ENCODE measurements at places on chromosomes 7 and 10.

DNA sequence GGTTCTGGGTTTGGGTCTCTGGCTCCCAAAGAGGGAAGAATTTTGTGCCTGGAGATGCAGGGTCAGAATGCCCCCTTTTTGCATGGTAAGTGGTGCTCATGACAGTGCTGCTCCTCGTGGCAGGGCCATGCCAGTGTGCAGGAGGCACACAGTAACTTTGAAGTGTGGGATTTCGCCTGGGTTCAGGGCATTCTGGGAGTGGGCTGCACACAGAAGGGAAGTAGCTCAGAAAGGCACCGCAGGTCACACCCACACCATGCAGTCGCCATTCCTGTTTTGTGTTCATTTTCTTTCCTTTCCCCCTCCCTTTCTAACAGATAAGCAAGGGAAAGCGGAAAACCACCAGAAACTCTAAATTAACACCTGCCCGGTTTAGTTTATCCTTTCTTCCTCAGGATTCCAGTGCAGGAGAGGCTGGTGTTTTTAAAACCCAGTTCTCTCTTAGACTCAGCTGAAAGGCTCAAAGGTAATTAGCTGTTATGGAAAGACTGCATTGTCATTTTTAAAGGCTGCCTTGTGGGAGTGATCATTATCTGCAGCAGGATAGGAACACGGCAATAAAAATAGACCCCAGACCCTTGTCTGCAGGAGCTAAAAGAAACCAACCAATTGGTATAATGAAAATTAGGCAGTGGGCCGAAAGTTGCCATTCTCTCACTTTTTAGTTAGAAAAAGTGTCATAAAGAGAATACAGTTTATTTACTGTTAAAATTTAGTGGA is 50.2 kb downstream of the EEPD1 start:
- no peak for DNase-seq
- H3K27me3 ChIP-seq, result peaks cover 3% of the 10 kb centered on the region
- H3K4me1 ChIP-seq, result peaks cover 22% of the 10 kb centered on the region
- H3K4me3 ChIP-seq, result no peak overlapping the region

DNA sequence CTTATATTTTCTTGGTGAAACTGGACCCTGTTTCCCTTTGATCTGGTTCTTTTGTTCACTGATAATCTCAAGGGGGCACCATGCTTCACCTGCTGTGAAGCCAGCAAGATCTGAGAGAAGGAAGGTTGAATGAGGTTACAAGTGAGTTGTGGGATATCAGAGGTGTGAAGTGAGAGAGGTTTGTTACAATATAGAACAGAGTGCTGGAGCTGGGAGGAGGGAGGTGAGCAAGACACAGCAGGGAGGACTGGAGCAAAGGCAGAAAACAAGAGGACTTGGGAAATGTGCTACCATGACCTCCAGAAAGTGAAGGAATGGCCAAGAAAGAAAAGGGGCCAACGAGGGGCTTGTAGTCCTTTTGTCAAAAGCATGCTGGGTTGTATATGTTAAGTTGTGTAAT is 156.6 kb downstream of the LRMDA start:
- H3K27ac ChIP-seq, result no peak overlapping the region
- no peak for DNase-seq
- no peaks in the 10 kb centered on the region for H3K36me3 ChIP-seq
- no peak overlapping the region for H3K4me3 ChIP-seq

DNA sequence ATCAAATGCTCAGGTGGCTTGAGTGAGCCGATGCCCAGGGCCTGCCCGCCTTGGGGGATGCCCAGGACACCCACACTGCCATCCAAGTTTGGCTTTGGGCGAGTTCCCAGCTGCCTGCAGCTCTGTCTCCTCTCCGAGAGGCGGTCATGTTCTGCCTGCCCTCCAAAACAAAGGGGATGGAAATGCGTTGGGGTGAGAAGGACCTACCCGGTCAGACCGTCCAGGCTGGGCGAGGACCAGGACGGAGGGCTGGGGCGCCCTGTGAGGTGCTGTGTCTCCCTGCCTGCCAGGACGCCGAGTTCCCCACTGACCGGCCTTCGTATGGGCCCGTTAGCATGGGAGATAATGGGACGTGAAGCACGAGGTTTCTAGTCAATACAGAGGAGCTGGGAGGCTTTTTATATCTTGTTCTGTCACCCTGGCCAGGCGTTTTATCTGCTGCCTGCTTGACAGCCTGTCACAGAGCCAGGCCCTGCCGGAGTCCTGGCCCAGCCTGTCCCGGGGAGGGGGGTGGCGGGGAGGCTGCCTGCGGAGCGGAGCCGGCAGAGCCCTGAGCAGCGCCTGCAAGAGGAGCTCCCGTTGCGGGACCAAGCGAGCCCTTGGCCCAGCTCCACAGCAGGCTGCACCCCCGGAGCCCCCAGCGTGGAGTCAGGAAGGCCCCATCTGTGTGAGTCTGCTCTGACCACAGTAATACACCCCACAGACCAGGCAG is 22.0 kb upstream of the ELFN1 start:
- no peaks in the 10 kb centered on the region for H3K4me1 ChIP-seq
- H3K27me3 ChIP-seq, result peaks cover 1% of the 10 kb centered on the region
- H3K36me3 ChIP-seq, result no peaks in the 10 kb centered on the region
- no peak overlapping the region for H3K4me3 ChIP-seq
- no peak for DNase-seq

DNA sequence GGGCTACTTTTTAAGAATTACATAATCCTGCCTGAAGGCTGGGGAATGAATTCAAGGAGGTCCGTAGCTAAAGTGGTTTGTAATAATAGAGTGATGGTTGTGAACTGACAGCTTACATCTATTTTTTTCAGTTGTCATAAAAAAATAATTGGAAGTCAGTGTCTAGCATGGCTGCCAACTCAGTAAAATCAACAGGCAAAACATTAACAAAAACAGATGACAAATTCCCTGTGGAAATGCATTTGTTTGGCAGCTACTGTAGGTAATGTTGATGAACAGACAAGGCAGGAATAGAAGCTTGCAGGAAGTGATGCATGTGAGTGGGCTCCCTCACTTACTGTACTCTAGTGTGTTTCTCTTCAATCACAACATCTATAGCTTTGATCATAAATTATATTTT is 766.0 kb upstream of the POT1 start:
- H3K27ac ChIP-seq, result no peak overlapping the region
- no peak overlapping the region for H3K4me3 ChIP-seq
- H3K4me1 ChIP-seq, result no peaks in the 10 kb centered on the region
- DNase-seq, result no peak
- H3K36me3 ChIP-seq, result no peaks in the 10 kb centered on the region

DNA sequence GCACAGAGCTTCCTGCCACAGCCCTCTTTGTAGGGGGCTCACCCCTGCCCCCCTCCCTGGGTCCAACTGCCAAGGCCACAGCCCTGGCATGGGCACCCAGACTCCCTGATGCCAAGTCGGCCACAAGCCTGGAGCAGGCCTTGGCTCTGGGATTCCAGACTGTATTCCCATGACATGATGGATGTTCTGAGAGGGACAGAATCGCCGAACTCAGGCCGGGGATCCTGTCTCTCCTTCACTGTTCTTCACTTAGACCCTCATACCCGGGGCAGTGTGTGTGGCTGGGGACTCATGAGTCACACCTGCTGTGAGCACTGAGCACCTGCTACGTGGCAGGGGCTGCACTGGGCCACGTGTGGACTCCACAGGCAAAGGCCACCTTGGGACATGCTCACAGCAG is 7.9 kb downstream of the CALML5 start:
- H3K27ac ChIP-seq, result no peak overlapping the region
- DNase-seq, result no peak
- H3K27me3 ChIP-seq, result no peaks in the 10 kb centered on the region

GRCh38 chr7:69946901-69947300 is 348.6 kb downstream of the AUTS2 start:
- no peak overlapping the region for H3K27ac ChIP-seq
- H3K4me1 ChIP-seq, result no peaks in the 10 kb centered on the region
- no peaks in the 10 kb centered on the region for H3K36me3 ChIP-seq
- DNase-seq, result no peak

- no peaks in the 10 kb centered on the region for H3K4me1 ChIP-seq
- DNase-seq, result no peak
- no peaks in the 10 kb centered on the region for H3K36me3 ChIP-seq
Observed at GRCh38 chr7:21076574-21076973, 289.9 kb upstream of the SP8 start.

- no peak for DNase-seq
- peaks cover 2% of the 10 kb centered on the region for H3K27me3 ChIP-seq
- no peak overlapping the region for H3K4me3 ChIP-seq
- H3K4me1 ChIP-seq, result no peaks in the 10 kb centered on the region
- no peak overlapping the region for H3K27ac ChIP-seq
- no peaks in the 10 kb centered on the region for H3K36me3 ChIP-seq
Observed at GRCh38 chr10:5573968-5574641, 49.3 kb downstream of the CALML3 start.

DNA sequence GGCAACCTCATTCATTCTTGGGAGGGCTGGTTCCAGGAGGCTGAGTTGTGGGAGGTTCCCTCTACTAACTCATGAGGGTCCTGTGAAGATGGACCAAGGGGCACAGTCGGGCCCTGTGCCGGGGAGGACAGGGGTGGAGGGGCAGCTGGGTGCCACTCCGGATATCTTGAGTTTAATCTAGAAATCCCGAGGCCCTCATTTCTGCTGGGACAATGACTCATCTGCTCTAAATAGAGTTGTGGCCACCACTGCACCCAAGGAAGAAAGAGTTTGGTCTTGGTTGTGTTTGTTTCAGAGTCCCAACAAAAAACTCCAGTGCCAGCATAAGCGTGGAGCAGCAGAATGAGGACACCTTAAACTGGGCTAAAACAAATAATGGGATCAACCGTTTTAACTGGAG is 82.4 kb downstream of the EBF3 start:
- H3K4me3 ChIP-seq, result no peak overlapping the region
- H3K27ac ChIP-seq, result no peak overlapping the region
- no peaks in the 10 kb centered on the region for H3K4me1 ChIP-seq
- H3K27me3 ChIP-seq, result no peaks in the 10 kb centered on the region
- no peak for DNase-seq

DNA sequence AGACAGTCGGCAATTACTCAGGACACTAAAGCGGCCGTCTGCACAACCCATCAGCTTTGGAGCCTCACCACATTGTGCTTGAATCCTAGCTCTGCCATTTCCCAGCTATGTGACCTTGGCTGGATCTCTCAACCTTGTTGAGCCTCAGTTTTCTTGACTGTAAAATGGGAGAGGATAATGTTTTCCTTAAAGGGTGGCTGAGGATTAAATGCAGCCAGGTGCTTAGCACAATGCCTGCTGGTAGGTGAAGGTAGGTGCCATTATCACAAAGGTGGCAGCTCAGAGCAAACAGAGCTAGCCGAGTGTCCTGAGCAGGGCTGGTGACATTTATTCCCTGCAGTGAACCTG is 508.5 kb upstream of the ZMIZ1 start:
- H3K4me1 ChIP-seq, result no peaks in the 10 kb centered on the region
- H3K27ac ChIP-seq, result no peak overlapping the region
- DNase-seq, result no peak
- no peak overlapping the region for H3K4me3 ChIP-seq
- peaks cover 2% of the 10 kb centered on the region for H3K27me3 ChIP-seq

- H3K4me1 ChIP-seq, result no peaks in the 10 kb centered on the region
- DNase-seq, result no peak
- no peaks in the 10 kb centered on the region for H3K36me3 ChIP-seq
- H3K27ac ChIP-seq, result no peak overlapping the region
Observed at GRCh38 chr10:116080553-116080952, 192.5 kb downstream of the GFRA1 start.

- H3K27me3 ChIP-seq, result no peaks in the 10 kb centered on the region
- H3K27ac ChIP-seq, result no peak overlapping the region
- DNase-seq, result no peak
- peaks cover 6% of the 10 kb centered on the region for H3K4me1 ChIP-seq
- no peaks in the 10 kb centered on the region for H3K36me3 ChIP-seq
Observed at GRCh38 chr10:77600640-77601039, 37.0 kb downstream of the KCNMA1 start.

- peaks cover 19% of the 10 kb centered on the region for H3K4me1 ChIP-seq
- no peaks in the 10 kb centered on the region for H3K27me3 ChIP-seq
- H3K4me3 ChIP-seq, result no peak overlapping the region
- DNase-seq, result no peak
- H3K36me3 ChIP-seq, result no peaks in the 10 kb centered on the region
- no peak overlapping the region for H3K27ac ChIP-seq
Observed at GRCh38 chr10:43115881-43116595, 22.2 kb upstream of the CSGALNACT2 start.

Measured in T-helper 2 cell treated with Interferon-gamma antibody and Interleukin-4, amounts not matched to agents 5 μg/mL and 100 μg/mL, for 36 hours (primary cell).